ENCODE measurements at places on chromosomes 1 and 21.

DNA sequence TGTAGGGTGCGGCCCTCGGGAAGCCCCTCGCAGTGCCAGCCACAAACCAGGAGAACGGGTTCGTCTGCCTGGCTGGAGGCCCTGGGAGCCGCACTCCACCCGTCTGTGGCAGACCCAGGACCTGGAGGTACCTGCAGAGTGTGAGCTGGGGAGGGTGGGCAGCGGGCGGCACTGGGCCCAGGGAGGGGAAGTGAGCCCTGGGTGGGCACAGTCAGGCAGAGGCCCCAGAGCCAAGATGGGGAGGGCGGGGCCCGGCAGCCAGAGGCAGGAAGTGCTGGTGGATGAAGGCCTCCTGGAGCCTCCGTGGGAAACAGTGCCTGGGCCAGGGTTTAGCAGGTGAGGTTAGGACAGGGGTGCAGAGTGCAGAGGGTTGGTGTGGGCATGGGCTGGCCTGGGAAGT is 4.0 kb upstream of the PEX10 start:
- no peak for DNase-seq

- DNase-seq = no peak
These were observed 172.1 kb upstream of the RNPC3 start for GRCh38 chr1:103353391-103353790.

DNA sequence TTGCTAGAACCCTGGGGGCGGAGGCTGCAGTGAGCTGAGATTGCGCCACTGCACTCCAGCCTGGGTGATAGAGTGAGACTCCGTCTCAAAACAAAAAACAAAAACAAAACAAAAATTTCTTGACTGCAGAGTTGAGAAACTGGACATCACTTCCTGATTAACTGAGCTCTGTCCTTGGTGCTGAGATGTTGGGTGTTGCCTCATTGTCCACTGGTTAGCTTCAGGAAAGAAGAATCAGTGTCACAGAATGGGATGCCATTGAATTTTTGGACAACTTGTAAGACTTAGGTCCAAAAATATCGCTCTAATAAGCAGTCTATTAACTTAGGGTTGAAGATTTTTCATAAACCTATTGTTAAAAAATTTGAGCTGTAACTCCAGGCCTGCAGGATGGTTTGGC is 23.8 kb upstream of the KCNA10 start:
- DNase-seq = no peak

DNA sequence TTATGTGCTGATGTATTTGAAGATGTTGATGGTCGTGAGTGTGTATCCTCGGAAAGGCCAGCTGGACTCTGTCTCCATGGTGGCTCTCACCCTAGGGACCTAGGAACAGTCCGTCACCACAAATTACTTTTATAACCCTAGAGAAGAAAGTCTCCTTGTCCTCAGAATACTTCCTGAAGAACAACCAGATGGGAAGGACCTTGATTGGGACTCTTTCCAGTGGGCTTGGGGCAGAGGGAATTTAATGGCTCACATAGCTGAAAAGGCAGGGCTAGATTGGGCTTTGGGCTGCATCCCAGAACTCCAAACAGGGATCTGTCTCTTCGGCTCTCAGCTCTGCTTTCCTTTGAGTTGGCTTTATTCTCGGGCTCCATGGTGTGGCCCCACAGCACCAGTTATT is 90.8 kb downstream of the TBX19 start:
- DNase-seq = peak; percentile 28

DNA sequence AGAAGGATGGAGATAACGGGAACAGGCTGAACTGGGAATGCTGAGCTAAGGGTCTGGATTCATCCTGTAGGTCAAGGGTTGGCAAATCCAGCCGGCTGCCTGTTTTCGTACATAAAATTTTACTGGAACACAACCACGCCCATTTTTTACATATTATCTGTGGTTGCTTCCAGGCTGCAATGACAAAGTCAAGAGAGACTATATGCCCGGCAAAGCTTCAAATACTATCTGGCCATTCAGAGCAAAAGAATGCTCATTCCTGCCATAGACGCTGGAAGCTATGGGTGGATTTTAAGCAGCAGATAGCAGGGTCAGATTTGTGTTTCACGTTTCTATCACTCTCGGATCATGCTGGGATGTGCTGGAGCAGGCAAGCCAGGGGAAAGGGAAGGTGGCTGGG is 137.9 kb upstream of the EDN2 start:
- no peak for DNase-seq

GRCh38 chr1:66176012-66176715 is 357.8 kb upstream of the SGIP1 start:
- no peak for DNase-seq

DNA sequence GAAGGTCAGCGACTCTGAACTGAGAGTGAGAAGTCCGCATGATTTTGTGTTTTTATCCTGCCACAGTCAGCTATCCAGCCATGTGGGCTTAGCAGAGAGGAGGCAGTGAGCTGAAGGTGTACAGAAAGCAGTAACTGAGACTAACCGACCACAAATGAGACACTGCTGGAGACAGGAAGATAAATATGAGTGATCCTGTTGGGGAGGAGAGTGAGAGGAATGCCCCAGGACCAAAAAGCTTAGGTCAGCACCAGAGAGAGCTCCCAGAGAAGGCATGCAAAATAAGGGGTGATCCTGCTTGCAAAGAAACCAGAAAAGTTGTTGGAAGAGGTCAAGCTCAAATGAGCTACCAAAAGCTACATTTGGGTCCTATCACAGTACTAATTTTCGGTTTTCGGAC is 63.7 kb downstream of the HLCS start:
- no peak for DNase-seq

DNA sequence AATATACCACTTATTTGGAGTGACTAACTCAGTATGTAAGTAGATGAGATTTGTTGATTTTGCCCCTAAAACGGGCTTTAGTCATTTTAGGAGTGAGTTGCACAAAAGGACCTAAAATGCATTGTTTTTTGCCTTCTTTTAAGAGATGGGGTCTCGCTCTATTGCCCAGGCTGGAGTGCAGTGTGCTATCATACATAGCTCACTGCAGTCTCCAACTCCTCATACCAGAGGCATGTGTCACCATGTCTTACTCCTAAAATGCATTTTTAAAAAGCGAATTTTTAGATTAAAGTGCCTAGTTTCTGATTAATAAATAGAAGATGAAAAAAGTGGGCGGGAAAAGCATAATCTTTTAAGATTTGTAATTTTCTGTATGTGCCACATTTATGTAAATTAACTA is 11.5 kb upstream of the NEXN start:
- no peak for DNase-seq

DNA sequence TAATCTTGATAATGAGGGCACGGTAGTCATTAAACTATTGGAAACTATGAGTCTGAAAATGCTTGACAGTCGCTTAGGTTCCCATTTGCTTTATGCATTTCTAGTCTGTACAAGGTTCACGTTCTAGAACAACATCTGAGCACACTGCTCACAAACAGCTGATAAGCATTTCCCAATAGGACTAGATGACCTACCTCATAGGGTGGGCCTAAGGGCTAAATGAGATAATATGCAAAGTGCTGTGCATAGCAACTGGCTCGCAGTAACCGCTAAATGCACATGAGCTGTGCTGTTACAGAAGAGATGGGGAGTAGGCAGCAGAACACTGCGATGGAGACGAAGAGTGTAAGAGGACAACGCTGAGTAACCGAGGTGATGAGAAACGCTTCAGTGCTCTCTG is 628.0 kb downstream of the SMYD3 start:
- no peak for DNase-seq

- no peak for DNase-seq
These were observed 15.6 kb upstream of the THEMIS2 start for GRCh38 chr1:27856561-27857343.

DNA sequence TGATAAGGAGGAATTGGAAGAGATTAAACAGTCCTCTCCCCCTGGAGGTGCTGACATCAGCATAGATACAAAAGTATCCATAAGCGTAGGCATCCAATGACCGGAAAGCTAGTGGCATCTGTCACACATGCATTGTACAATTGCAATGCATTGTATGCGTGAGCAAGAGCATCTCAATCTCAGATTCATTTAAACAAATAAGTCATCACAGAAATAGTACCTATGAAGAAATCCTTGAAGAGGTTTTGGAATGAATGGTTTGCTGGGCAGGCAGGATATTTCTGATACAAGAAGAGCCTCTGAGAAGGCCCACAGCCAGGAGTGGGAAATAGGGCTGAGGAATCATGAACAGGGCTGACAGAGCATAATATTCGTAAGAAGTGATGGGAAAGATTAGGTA is 88.9 kb upstream of the ABCD3 start:
- DNase-seq = no peak

- no peak for DNase-seq
These were observed 330.6 kb downstream of the RPS6KC1 start for GRCh38 chr1:213381572-213382084.

DNA sequence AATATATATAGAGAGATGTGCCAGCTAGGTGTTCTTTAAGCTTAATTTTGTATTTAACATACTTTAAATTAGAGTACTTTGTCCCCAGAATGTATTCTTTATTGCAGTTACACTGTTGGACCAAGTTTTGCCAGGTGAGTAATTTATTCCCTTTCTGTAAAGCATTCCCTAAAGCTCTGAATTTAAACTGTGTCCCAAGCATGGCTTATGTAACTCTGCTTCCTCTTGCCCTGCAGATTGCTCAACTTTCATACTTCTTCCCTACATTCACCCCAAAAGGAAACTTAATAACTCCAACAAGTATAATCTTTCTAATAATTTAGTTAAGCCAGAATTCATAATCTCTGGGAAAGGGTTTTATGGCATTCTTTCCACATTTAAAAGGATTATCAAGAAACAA is 5.6 kb downstream of the LYPLAL1 start:
- no peak for DNase-seq

GRCh38 chr1:231867607-231868006 is 241.0 kb downstream of the DISC1 start:
- DNase-seq = no peak

All from left renal cortex interstitium (tissue), 4 donors.